Stimulated activated CD8-positive, alpha-beta memory T cell treated with anti-CD3 and anti-CD28 coated beads, Interleukin-15, amount 100 ng/mL, for 48 hours (primary cell): ENCODE measurements at places on chromosomes 1 and 21.

DNA sequence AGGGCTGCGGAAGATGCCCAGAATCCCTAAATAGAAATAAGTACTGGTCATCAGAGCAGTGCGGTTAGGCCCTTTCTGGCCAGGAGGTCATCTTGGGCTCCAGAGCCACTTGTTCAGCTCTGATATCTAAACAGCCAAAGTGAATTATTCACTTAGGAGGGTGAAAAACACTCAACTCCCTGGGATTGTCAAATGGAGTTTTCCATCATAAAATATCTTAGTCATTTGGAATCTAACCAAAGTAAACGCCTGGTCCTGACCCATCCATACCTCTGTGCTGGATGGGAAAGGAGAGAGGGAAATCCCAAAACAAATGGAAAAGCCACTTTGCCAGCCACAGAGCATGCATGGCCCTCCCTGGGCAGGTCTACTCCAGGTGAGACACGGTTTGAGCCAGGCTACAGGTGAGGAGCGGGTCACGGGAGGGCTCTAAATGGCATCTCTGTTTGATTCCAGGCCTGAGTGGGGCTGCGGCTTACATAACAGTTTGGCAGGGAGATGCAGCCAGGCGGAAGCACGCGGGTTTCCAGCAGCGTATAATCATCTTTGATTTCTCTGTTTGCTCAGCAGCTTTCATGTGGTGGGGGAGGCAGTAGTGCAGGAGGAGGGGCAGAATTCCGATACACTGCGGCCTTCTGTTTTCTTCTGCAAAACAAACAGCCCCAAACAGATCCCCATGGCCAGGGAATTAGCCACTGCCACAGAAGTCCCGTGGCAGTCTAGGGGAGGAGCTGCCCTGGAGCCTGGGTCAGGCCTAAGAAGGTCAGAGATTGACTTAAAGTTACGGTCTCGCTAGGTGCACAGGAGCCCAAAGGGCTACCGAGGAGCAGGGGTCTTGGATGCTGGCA is 59.1 kb upstream of the ZNF648 start:
- no peak for DNase-seq

- DNase-seq, result no peak
Observed at GRCh38 chr1:117608115-117608615, 2.3 kb downstream of the TENT5C start.

- no peak for DNase-seq
Observed at GRCh38 chr1:32878637-32879041, 7.7 kb upstream of the HPCA start.

DNA sequence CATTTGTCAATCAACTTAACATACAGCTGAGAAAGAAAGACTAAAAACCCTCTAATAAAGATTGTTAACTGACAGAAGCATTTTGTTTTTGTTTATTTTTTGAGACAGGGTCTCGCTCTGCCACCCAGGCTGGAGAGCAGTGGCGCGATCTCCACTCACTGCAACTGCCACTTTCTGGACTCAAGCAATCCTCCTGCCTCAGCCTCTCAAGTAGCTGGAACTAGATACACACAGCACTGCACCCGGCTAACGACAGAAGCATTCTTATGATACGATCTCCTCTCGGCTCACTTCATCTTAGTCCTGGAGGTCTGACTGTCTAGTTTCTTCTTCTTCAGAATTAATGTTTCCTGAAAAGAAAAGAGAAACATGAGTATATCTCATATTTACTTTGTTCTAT is 23.5 kb downstream of the RSPH1 start:
- DNase-seq, result no peak

GRCh38 chr1:180192172-180192571 is 37.5 kb downstream of the QSOX1 start:
- no peak for DNase-seq

- DNase-seq, result no peak
Observed at GRCh38 chr1:172826096-172826741, 167.3 kb downstream of the FASLG start.

GRCh38 chr1:223378754-223379153 is 14.5 kb upstream of the CCDC185 start:
- no peak for DNase-seq

- DNase-seq, result no peak
Observed at GRCh38 chr1:212914789-212915188, 35.6 kb upstream of the VASH2 start.

DNA sequence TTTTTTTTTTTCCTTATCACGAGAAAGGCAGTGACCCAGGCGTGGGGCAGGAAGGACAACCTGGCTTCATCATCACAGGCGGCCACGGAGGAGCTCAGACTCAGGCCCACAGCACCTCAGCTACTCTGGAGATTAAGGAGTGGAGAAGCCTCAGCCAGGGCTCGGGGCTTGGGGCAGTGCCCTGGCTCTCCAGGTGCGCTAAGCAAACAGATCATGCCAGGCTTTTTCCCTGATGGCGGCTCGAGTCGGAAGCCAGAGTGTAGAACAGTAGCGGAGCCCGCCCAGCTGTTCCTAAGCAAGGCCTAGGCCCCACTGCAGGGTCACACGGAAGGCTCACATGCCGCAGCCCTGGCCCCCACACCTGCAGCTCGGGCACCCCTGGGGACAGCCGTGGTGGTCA is 70.7 kb downstream of the AGPAT3 start:
- DNase-seq, result no peak

DNA sequence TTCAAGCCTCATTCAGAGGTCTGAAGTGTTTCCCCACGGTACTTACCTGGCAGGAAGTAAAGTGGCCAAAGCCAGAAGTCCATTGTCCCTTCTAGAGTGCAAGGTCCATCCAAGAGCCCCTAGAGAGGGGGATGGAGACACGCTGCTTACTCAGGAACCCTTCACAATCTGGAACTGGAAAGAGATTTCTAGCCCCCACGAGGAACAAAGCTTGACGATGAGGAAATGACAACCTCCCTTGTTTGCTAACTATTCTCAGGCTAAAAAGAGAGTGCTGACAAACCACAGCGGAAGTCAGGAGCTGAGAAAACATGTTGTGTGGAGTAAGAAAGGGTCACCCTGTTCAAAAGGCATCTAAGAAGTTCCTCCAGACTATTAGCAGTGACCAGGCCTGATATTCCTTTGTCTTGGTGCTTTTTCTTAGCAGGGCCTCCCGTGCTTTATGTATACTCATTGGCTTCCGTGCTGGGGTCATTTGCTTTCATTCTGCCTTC is at the start of gene FCMR:
TSS of gene FCMR (minus strand) at position 170 of the 494 bp plus-strand sequence. CDS start at position 83, 87 bp downstream.
- DNase-seq, result no peak

- no peak for DNase-seq
Observed at GRCh38 chr1:9417695-9418094, 121.6 kb upstream of the SLC25A33 start.

- no peak for DNase-seq
Observed at GRCh38 chr1:205326812-205327466, 5.4 kb upstream of the NUAK2 start.

DNA sequence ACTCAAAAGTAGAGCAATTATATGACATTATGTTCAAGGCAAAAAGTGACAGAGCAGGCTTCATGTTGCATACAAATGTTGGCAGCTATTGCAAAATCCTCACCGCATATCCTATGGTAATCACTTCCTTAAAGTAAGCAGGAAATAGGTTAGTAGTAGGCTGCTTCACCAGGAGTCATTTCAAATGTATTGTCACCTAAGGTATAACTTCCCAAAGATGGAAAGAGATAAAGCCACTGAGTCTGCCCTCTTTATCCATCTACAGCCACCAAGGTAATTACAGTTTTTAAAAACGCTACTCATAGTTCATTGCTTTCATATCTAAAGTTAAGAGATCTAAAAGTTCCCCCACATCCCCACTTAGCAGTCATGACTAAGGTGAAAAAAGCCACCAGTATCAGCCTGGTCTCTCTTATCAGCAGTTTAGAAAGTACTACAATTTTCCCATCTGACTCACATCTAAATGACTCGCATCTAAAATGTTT is 31.6 kb upstream of the UBE2U start:
- DNase-seq, result no peak

DNA sequence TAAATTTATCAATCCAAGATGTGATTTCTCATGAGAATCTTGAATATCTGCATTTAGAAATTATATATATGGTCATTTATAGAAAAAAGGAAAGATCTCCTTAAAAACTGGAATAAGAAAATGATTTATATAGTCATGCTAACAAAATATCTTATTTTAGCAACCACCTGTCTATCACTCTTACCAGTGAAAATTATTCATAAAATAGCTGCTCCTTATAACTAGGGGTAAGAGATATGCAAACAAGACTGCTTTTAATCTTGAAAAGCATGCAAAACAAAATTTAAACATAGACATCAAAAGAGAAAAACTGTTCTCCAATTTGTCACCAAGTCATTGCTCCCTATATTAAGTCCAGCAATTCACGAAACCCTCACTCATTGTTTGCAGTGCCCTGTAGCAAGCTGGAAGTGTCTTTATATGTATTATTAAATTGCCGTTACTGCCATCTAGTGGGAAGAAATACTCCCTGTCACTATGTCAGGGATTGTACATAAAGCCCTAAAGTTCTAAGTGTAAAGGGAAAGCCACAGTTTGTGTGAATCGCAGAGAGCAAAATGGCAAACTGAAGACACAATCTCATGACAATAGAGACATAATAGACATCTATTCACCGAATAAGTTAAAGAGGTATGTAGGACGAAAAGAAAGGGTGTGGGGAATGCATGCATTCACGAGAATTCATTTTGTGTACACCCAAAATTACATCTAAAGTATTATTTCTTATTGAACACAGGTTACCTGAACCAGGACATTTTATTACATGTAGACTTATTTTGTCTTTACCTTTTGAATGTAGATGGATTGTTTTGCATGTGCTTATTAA is 600.5 kb downstream of the USP25 start:
- no peak for DNase-seq

DNA sequence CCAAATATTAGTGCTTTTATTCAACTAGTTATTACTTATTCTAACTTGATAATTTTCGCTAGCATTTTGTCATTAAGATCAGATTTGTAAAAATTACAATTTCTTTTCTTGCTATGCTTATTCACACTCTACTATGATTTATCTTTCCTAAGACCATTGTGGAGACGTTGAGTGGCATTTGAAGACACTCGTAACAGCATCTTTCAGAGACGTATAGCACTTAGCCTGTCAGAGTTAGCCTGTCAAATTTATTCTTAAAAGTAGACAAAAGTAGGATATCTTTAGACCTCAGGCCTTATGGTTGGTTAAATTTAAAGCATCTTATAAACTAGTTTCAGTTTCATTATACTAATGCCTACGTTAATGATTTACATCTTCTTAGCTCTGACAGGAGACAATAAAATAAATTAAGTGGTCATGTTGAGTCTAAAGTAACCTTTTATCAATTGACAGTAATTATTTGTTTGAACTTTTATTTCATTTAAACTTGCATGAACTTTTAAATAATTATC is 1410.1 kb downstream of the MRPL39 start:
- DNase-seq, result no peak

GRCh38 chr1:154219541-154219940 is 1.2 kb upstream of the UBAP2L start:
- no peak for DNase-seq

DNA sequence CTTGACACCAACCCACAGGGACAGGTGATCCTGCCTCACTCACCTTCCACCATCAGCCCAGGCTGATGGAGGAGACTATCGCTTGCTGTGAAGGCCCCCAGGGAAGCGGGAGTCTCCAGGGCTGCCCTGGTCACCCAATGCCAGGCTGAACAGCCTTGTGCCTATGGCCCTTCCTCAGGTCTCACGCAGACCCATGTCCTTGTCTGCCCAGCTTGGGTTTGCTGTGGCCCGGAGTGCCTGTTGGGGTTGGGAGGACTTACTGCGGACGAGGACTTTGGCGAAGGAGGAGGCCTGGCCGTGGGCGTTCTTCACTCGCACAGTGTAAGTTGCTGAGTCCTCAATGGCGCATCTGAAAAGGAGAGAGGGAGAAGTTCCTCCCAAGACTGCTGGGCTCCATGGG is 14.3 kb downstream of the MYOM3 start:
- no peak for DNase-seq

- no peak for DNase-seq
Observed at GRCh38 chr1:119879510-119880434, 16.5 kb downstream of the ADAM30 start.

- no peak for DNase-seq
Observed at GRCh38 chr1:151807766-151808165, 2.5 kb upstream of the LINGO4 start.
